Uterus (tissue), 4 donors: ENCODE measurements at places on chromosomes 7 and 10. TPM values are rescaled to one million over a fixed set of nuclear protein-coding genes. Genes with fewer than 3 reads are reported as not detected.

GRCh38 chr7:100372256-100372655 is 1.0 kb upstream of the PILRA start:
- no peak for DNase-seq

- no peak for DNase-seq
These were observed 11.7 kb downstream of the CYP26A1 start for GRCh38 chr10:93085272-93085859.

DNA sequence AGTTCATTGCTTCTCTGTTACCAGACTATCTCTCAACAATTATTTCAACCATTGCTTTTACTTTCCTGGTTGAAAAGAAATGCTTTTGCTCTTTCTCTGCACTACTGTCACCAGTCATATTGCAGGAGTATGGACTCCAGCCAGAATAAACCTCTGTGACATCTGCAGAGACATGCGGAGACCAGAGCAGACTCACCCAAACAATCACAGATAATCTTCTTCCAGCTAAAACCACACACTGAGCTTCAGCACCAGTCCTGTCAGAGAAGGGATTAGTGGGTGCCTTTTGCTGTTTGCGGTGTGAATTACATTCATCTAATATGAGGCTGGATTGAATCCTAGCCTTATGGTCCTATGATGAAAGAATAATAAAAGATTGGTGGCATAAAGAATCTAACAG is 258.6 kb downstream of the CNTNAP2 start:
- DNase-seq, result no peak

DNA sequence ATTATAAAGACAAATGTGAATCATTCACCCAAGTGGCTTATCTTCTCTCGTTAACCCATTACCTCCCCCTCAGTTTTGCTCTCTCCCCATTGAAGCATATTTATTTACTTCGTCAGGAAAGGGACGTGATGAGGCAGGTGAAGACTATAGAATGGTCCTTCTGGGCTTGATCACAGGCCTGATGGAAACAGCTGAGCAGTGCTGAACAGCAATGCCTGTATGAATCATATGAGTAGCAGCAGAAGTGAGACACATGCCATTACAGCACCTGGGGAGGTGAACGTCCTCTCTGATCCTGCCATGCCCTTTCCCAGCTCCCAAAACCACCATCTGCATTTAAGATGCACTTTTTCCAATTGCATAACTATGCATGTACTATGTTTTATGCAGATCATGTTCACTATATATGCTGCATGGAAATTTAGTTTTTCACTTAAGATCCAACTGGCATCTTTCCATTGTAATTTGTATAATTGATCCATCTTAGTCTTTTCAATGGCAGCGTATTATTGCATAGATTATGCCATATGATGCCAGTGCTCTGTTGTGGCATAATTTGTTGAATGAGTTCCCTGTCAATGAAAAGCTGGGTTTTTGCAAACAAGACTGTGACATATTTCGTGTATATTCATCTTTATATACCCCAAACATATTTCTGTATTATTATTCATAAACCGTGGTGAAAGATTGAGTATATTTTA is 105.3 kb downstream of the CXCL12 start:
- DNase-seq, result no peak

GRCh38 chr10:100022403-100022802 is 12.7 kb upstream of the DNMBP start:
- no peak for DNase-seq

- no peak for DNase-seq
These were observed 23.4 kb downstream of the GRIFIN start for GRCh38 chr7:2452643-2453270.

- no peak for DNase-seq
These were observed 1307.7 kb upstream of the LRRTM3 start for GRCh38 chr10:65618126-65618525.

DNA sequence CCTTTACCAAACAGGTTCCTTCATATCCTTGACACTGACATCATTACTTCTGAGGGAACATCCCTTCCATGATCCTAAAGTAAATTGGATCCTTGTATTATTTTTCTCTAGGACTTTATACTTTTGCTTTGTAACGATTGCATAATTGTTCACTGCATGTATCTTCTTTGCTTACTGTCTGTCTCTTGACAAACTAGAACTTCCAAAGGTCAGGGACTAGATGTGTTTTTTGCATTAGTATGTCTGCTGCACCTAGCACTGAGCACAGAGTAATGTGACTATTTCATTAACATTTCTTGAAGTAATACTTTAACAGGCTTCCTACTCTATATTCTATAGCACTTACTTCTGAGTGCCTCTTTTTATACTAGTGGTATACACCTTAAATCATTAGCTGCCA is 976.6 kb upstream of the SORCS1 start:
- no peak for DNase-seq

Gene ANKRD26
- 26.1 TPM for total RNA-seq
